ENCODE measurements at places on chromosomes 6 and 20.

DNA sequence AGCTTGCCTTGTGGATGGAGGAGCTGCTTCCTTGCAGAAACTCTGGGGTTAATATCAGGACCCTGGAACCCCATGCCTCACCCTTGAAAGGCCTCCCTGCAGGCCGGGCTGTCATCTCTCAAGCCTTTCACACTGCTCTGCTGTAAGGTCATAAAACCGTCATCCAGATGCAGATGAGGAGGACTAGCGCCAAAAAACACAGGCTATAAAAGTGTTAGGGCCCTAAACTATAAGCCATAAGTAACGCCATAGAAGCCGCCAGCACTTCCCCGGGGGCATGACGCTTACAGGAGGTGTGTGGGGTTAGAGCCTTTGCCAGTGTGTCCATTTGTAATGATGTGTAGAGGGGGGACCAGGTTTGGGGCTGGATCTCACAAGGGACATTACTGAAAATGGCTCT is 47.6 kb downstream of the CDH4 start:
- DNase-seq, result no peak

GRCh38 chr20:25510202-25510601 is 75.1 kb downstream of the NINL start:
- DNase-seq, result no peak

DNA sequence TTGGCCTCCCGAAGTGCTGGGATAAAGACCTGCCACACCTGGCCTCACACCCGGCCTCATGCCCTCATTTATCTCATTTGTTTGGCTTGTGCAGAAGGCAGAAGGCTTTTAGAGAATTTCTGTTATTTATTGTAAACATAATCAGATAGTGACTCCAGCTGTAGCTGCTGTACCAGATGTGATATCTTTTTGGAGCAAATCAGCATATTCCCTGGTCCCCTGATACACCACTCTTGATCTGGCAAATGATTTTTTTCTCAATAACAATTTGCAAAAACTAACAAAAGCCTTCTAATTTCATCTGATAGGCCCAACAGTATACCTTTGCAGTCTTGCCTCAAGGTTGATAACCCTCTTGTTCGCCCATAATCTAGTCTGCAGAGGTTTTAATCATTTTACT is 26.5 kb upstream of the TULP1 start:
- DNase-seq, result no peak

- no peak for DNase-seq
Measured at GRCh38 chr6:167781066-167781767, 45.5 kb upstream of the AFDN start.

DNA sequence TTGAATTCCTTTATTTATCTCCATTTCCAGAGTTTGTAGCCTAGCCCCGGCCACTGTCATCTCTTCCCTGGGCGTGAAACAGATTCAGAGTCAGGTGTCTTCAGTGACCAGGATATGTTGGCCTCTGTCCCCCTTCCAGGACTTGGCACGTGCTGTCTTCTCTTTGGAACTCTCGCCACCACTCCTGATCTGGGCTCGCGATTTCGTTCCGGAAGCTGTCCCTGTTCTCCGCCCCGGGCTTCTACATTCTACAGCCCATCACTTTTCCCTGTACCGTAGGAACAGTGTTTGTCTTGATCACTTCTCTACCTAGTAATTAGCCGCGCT is 739 bp downstream of the GSS start:
- peak; percentile 69 for DNase-seq
